ENCODE measurements at places on chromosomes 11 and 22.

DNA sequence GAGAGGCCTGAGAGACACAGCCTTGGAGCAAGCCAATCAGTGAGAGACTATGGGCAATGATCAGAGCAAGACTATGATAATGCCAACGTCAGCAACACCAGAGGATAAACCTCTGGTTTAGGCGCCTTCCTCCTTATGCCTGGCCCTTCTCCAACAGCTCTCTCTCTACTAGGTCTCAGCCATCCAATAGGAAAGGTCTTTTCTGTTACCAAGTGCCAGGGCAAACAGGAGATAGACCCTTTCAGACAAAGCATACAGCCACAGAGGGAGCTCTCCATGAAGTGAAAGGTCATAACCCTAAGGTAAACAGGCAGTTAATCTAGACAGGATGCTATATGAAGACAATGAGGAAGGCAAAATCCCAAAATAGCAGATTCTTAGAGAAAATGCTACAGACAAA, 9.5 kb downstream of the STK33 start:
- DNase-seq: no peak

DNA sequence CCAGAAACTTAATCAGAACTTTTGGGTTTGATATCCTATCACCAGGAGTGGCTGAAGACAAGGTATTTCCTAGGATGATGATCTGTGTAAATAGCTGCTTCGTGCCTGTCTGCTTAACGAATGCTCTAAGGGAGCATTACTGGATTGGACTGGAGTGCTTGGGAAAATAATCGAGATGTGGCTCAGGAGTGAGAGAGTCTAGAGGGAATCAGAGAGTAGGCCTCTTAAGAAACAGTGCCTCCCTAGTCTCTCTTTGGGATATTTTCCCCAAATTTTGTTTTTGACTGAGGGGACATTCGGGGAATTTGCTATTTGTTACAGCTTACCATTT, 2.5 kb downstream of the MAML2 start:
- DNase-seq: no peak

DNA sequence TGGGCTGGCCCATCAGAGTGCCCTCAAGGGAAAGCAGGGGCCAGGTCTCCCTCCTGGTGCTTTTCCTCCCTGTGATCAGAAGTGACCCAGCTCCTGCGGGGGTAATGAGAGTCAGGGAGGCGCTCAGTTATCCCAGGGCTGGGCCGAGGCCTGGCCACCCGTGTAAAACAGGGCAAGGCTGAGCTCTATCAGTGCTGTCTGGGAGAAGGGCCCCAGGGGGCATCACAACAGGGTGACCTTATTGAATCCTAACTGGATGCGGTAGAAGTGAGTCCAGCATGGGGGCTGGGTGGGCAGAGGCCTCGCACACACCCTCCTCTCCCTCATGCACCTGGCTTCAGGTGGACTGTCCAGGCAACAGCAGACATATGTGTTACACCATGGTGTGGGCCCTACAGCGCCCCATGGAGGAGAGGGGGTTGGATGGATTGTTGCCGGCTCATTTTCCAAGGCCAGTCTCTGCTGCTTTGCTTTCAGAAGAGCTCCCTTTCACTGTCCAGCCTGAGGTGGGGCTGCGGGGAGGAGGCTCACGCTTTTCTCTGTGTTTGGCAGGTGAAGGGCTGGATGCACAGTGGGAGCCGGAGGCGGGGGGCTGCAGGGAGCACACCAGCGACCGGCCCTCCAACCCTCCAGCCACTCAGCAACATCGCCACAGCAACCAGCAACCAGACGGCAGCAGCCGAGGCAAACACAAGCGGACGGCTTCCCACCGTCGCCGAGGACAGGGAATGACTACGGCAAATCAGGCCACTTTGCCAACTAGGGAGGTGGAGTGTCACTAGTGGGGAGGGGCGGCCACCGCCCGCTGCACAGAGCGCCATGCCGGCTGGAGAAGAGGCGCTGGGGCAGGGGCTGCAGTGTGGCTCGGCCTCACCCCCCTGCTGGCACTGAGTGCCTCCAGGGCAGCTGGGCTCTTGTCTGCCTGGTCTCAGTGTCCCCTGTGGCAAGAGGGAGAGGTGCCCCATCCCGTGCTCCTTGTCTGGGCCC, 24.7 kb downstream of the GNAZ start:
- no peak for DNase-seq

- no peak for DNase-seq
Observed at GRCh38 chr11:131579932-131580387, 209.5 kb downstream of the NTM start.

- DNase-seq: no peak
Observed at GRCh38 chr22:50581950-50582492, 628 bp downstream of the CHKB start.

- DNase-seq: no peak
Observed at GRCh38 chr22:36223504-36223903, 15.8 kb downstream of the APOL2 start.

Data from activated CD4-positive, alpha-beta T cell treated with anti-CD3 and anti-CD28 coated beads for 1 hour (primary cell).